ENCODE measurements at places on chromosomes 13 and 19.

GRCh38 chr13:97072297-97072696, 78.0 kb upstream of the OXGR1 start:
- no peak for DNase-seq

DNA sequence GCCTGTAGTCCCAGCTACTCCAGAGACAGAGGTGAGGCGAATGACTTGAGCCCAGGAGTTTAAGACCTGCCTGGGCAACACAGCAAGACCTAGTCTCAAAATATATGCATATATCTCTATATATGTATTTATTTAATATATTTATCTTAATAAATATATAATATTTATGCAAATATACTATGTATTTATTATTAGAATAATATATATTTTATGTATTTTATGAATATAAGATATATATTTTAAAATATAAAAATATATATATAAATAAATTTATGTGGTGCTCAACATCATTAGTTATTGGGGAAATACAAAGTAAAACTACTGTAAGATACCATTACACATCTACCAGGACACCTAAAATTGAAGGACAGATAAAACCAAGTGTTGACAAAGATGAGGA, 58.1 kb upstream of the IPO5 start:
- DNase-seq: no peak

DNA sequence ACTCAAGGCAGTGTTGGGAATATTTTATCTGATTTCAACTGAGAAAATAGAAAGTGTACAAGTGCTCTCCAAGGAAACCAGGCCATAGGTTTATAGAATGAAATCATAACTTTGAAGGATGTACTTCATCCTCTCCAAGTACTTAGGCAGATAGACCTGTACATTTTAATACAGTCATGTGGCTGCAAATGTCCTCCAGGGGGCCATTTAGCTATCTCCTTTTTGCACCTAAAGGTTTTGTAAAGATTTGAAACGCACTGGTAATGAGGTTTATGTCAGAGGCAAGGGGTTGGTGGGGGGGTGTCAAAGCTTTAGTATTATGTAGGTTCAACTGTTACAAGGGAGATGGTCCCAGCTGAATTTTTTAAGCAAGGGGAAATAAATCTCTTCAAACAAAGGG, 364.4 kb downstream of the DCT start:
- DNase-seq: no peak

GRCh38 chr13:85427416-85427815, 371.8 kb downstream of the SLITRK6 start:
- DNase-seq: no peak

GRCh38 chr19:16061943-16062342, 14.4 kb upstream of the TPM4 start:
- no peak for DNase-seq

GRCh38 chr19:6271721-6272410, 7.9 kb downstream of the MLLT1 start:
- DNase-seq: no peak

- DNase-seq: no peak
These were observed 112.7 kb downstream of the OLFM4 start for GRCh38 chr13:53141336-53141735.

DNA sequence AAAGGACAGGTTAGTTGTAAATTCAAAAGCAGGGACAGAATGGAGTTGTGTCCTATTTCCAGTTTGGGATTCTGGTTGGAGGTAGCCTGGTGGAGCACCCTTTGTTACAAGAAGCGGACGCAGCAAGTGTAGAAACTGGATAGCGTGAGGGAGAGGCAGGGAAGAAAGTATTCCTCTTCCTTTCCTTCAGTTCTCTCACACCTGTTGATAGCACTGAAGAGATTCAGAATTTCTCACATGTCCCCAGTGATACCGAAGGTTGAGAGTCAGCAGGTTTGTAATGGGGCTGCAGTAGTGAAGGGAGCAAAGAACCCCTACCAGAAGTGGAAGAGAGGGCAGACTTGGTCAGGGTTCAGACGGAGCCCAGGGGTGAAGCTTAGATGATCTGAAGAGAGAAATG, 399.2 kb downstream of the SPRY2 start:
- DNase-seq: no peak

DNA sequence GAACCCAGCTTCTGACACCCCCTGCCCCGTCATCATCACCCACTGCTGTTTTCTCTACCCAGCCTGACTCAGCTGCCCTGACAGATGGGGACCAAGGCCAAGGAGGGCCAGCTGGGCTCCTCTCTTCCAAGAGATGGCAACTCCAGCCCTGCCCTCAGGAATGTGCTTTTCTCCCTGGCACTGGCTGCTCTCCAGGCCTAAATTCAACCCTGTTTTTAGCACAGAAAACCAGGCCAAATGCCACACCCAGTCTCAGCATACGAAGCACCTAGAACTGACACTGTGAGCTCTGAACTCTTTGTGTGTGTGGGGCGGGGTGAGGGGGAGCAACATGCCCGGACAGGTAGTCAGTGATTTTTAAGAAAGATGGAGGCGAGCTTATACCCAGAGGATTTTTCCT, 23.4 kb upstream of the IGFL1 start:
- DNase-seq: no peak

DNA sequence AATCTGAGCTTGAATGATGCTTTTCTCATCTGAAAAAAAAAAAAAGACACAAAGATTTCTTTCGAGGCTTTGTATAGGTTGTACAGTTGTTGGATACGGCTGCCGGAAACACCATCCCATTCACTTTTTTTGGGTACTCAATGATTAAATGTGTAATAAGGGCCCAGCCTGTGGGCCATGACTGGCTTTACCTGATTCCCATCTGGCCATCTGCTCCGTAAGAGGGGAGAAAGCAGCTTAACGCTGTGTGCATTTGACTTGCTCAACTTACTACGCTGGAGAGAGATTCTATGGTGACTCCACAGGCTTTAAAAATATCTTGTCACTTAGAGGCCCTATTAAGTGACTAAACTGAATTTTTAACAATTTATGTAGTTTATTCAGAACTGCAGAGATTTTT, 731 bp downstream of the ZNF558 start:
- DNase-seq: no peak

All from CD4-positive, alpha-beta T cell treated with Interleukin-2 at 100 ng/mL for 4 hours (primary cell).